ENCODE measurements at places on chromosomes 6 and 20.

GRCh38 chr6:167091026-167091804 lies 31.7 kb upstream of the CCR6 start:
- peak; percentile 20 for DNase-seq

- DNase-seq, result no peak
These were observed 1.1 kb upstream of the DCBLD1 start for GRCh38 chr6:117481278-117481925.

DNA sequence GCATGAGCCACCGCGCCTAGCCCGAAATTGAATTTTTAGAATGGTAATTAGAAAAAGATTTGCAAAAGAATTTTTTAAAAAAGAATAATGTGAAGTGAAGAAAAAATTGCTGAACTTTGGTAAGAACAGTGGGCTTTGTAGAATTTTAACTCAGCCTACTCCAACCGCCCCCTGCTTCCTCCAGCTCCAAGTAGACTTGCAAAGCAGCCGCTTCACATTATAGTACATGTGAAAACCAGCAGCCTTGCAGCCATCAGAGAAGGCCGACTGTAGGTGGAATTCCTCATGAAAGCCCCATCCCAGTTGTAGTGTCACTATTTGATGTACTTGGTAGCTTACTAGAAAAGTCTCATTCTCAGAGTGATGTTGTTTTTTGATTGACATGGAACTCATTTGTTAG lies 835.6 kb downstream of the TBC1D32 start:
- no peak for DNase-seq

DNA sequence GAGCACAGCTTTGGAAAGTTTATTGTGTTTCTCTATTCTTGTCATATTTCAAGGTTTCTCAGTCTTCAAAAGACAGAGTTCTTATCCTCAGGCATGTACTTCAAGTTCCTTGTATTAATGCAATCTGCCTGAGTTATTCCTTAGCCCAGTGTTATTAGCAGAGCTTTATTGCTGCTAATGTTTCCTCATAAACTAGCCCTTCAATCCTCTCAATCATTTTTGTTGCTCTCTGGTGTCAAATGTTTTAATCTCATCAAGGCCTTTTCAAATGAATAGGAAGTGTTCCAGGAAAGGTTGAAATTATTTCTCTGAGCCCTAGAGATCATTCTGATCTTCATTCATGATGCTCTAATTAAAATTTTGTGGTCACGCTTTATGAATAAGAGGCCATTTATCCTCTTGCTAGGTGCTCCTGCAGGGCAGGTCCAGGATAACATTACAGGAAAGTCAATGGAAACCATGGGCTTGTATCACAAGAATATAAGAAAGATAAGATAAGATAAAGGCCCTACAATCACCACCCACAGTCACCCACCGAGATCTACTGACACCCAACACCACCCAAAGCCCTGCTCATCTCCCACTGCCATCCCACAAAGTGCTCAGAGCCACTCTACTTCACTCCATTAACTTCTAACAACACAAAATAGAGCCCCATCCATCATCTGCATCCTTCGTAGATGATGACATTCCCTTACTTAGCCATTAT lies 125.9 kb downstream of the COL9A1 start:
- no peak for DNase-seq

- DNase-seq, result no peak
These were observed 103.1 kb downstream of the QRSL1 start for GRCh38 chr6:106732376-106732940.

GRCh38 chr6:13427316-13427715 lies 60.1 kb downstream of the GFOD1 start:
- DNase-seq, result no peak

DNA sequence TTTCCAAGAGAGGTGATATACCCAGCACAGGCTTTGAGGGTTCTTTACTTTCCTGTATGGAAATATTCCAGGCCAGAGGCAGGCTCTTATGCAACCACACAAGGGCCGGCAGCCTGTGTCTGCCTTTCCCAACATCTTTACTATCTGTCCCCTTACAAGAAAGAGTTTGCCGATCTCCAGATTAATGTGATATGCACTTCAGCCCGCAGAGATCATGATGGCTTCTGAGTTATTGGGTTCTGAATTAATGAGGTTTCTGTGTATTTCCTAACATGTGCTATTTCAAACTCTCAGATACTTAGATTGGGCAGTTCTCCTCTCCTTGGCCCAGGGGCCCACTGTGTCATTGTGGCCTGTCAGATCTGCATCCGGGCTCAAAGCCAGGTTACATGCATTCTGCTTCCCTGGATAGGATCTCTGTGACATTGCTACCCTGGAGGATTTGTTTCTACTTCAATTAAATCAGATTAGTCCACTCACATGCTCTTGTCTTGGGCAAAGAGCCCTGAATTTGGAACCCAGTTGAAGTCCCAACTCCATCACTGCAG lies 56.6 kb downstream of the TGM2 start:
- no peak for DNase-seq

DNA sequence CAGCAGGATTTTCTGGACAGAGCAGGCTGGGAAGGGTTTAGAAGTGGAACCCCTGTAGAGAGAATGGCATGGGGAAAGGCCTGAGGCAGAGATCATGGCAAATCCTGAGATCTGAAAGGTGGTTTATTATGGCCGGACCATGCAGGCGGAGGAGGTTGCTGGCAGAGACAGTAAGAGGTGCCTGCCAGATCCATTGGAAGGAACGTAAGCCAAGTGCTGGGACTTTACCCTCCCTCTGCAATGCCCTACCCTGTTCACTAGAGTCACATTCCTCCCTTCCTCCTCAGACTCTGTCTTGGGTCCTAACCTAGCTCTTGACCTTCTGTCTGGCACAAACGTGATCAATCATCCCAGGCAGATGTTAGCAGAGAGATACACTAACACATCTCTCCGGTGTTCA lies 66.4 kb upstream of the SLC22A23 start:
- DNase-seq, result no peak

DNA sequence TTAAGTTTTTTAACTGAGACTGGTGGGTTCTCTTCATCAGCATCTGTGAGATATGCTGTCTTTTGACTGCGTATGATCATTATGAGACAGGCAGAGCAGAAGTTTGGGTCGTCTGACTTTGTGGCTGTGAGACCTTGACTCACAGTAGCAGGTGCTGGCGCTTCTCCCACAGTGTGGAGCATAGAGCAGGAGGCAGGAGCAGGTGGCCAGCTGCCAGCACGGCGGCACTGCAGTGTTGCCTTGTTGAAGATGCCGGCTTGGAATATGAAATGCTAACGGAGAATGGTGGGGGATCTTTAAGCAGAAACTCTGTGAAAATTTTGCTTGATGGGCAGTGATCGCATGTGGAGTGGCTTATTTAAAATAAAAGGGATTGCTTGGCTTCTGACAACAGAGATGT lies 105.0 kb downstream of the TIAM2 start:
- no peak for DNase-seq

- DNase-seq, result no peak
These were observed 164.2 kb downstream of the GMPR start for GRCh38 chr6:16402581-16402900.

DNA sequence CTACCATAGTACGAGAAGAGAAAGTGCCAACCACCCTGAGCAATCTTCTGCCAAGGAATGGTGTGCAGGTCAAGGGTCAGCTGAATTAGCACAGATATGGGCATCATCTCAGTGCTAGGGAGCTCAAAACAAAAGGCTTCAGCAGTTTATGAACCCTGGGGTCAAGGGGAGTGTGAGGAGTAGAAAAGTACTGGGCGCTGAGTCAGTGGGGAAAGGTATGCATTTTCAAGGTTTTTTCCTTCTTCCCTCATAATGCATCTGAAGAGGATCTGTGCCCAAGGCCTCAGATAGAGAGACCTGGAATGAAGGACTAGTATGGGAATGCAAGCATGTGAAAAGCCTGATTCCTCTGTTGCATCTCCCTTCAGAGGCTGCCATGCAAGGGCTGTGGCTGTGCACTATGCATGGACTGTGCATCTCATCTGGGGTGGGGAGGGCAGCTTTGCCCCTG lies 81.7 kb downstream of the PERP start:
- no peak for DNase-seq

- DNase-seq, result no peak
These were observed 61.2 kb upstream of the SUPT3H start for GRCh38 chr6:45438849-45439406.

DNA sequence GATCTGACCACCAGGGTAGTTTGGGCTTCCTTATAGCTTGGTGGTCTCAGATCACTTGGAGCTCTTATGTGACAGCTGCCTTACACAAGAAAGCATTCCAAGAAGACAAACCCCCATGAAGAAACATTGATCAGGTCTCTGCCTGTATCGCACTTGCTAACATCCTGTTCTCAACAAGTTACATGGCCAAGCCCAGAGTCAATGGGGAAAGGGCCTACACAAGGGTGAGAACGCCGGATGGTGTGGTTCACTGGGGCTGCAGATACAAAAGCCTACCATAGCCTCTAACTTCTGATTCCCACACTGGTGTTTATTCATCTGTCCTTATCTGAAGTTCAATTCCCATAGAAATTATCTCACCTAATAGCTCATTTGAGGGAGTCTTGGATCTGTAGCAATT lies 235.5 kb downstream of the SYNDIG1 start:
- DNase-seq, result no peak

DNA sequence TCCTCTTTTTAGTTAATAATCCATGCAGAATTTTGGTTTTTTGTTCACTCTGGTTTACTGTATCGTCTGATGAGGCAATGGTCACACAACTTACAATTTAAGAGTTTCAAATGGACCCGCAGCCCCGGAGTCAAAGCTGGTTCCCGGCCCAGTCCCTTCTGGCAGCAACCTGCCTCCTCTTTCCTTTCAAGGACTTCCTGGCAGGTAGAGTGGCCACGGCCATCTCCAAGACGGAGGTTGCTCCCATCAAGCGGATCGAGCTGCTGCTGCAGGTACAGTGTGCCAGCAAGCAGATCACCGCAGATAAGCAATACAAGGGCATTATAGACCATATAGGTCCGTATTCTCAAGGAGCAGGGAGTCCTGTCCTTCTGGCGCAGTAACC lies 218.2 kb downstream of the GJA1 start:
- no peak for DNase-seq

Measured in activated CD4-positive, alpha-beta T cell treated with anti-CD3 and anti-CD28 coated beads, Interleukin-2, amount 50 U/mL, for 1 hour (primary cell).